Stimulated activated CD8-positive, alpha-beta memory T cell treated with anti-CD3 and anti-CD28 coated beads, Interleukin-2, amount 100 ng/mL, for 1 hour (primary cell): ENCODE measurements at places on chromosomes 3 and 15.

DNA sequence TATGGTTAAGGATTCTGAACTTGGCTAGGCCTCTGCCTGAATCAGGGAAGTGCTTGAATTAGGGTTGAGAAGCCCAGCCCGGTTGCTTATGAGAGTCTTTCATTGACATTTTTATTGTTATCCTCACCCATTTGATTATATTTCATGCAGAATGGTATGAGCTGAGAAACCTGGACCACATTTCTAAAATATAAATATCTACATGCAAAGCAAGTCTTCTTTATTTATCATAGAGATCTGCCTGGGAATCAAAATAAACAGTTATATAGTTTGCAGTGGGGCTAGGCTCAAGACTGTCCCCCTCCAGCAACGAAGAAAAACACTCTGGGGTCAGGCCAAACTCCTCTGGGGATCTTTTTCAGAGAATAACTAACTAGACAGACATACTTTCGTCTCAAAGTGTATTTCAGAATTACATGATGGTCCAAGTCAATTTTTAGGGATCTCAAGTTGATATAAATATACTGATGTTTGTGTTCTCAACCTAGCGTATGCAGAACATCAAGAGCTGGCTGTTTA lies 675.4 kb upstream of the NR2F2 start:
- DNase-seq, result no peak

DNA sequence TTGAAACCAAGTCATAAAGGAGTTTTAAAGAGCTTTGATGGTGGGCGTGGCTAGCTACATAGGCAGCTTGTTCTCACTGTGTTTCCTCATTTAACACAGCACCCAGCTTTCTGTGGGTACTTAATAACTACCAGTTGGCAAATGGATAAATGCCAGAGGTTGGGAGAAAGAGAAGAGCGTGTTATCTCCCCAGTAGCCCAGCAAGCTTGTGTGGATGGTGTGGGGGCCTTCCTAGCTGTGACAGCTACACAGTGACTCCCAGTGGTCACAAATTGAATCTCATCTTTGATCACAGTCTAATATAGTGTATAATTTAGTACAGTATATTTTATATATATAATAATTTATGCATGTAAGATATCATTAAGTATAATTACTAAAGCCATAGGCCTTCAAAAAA lies 984.1 kb downstream of the EPHA3 start:
- DNase-seq, result no peak

DNA sequence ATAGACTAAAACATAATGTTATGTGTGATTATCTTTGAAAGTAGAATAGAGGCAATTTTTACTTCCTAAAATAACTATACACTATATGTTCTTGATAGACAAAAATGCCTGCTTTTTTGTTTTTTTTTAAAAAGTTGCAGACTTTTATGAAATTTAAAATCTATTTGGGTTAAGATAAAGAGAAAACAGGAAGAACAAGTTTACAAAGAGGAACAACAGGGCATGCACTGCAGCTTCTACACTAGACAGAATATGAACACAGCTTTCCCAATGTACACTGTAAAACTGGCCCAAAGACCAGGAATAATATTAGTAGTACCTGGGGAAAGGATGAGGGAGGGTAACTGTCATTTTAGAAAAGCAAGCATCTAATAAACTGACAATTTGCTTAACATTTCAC lies 53.7 kb downstream of the NR1I2 start:
- no peak for DNase-seq

- DNase-seq, result no peak
Observed at GRCh38 chr3:63060412-63060811, 185.2 kb upstream of the CADPS start.

- DNase-seq, result no peak
Observed at GRCh38 chr15:36626984-36627383, 47.6 kb downstream of the CDIN1 start.

DNA sequence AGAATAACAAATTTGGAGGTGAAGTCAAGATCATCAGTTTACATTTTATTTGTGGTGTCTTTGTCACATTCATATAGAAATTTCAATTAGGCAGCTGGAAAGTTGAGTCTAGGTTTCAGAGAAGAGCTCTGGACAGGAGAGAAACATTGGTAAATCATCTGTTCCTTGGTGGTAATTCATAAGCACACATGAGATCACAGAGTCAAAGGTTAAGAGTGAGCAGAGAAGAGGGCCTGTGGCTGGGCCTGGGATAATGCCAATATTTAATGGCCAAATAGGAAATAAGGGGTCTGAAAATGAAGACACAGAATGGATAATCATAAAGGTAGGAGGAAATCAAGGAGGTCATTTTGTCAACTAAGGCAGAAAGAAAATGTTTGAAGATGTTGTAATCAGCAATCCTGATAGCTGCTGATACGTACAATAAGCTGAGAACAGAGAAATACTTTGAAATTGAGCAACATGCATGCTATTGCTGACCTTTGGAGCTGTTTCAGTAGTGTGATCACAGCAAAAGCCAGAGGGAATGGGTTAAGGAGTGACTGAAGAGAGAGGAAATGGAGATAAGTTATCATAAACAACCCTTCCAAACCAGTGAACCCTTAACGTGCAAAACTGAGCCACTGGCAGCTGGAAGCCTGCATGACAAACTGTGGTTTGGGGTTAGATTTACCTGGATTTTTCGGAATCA lies 692.8 kb downstream of the AGBL1 start:
- DNase-seq, result no peak
